Lung microvascular endothelial cell (primary cell): ENCODE measurements at places on chromosomes 13 and 19.

- no peak for DNase-seq
Measured at GRCh38 chr19:17754634-17755442, 3.6 kb downstream of the FCHO1 start.

GRCh38 chr19:590396-590745 lies 690 bp downstream of the HCN2 start:
- peak; percentile 53 for DNase-seq

- DNase-seq = no peak
Measured at GRCh38 chr13:74867460-74867859, 614.5 kb downstream of the TBC1D4 start.

DNA sequence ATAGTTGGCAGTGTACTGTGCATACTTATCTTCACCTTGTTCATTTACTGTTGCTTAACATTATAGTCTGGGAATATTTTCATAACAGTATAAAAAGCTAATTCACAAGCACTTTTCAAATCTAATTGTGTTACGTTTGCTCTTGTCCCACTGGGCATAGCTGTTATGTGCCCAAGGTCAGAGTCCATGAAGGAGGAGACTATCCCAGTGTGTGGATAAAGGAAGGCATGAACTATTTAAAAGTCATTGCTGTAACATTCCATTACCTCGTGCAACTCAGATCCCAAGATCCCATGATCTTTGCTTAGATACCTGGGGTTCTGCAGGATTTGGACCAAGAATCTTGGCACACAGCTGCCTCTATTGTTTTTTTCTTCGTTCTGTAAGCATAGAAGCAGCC lies 35.1 kb upstream of the RFXAP start:
- DNase-seq = no peak

GRCh38 chr19:33267706-33268105 lies 34.6 kb downstream of the CEBPA start:
- no peak for DNase-seq

GRCh38 chr13:26983543-26984320 lies 187.9 kb downstream of the USP12 start:
- no peak for DNase-seq

GRCh38 chr13:33224191-33224590 lies 61.4 kb downstream of the STARD13 start:
- no peak for DNase-seq

GRCh38 chr13:96925477-96925876 lies 68.8 kb downstream of the OXGR1 start:
- no peak for DNase-seq

DNA sequence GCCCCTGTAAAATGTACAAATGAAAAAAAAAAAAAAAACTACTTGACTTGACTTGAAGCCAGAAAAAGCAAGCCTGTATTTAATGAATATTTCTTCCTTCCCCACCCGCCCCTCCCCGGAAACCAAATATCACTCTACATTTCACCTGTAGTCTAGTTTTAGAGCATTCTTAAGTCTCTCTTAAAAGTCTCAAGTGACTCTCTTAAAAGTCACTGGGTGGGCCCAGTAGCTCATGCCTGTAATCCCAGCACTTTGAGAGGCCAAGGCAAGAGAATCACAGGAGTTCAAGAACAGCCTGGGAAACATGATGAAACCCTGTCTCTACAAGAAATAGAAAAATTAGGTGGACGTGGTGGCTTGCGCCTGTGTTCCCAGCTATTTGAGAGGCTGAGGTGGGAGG lies 72.0 kb downstream of the TSC22D1 start:
- no peak for DNase-seq

- DNase-seq = peak; percentile 75
Measured at GRCh38 chr19:991174-991931, 7.2 kb downstream of the WDR18 start.

- no peak for DNase-seq
Measured at GRCh38 chr13:57846600-57847173, 215.1 kb downstream of the PCDH17 start.
